CD4-positive, CD25-positive, alpha-beta regulatory T cell (primary cell): ENCODE measurements at places on chromosomes 16 and 17. TPM values are rescaled to one million over a fixed set of nuclear protein-coding genes. Genes with fewer than 3 reads are reported as not detected.

Gene ZACN
- total RNA-seq: 0.42 TPM

Gene EME1
- total RNA-seq: 0.81 TPM

Gene TBC1D28
- not detected for total RNA-seq

Gene BRIP1
- total RNA-seq: 3.0 TPM

Gene NACA2
- not detected for total RNA-seq

Gene TMEM219
- total RNA-seq: 76.7 TPM
